ENCODE measurements at places on chromosomes 3 and 15.
A peak's percentile ranks its signal among the peaks of the same experiment; 100 is the strongest.

DNA sequence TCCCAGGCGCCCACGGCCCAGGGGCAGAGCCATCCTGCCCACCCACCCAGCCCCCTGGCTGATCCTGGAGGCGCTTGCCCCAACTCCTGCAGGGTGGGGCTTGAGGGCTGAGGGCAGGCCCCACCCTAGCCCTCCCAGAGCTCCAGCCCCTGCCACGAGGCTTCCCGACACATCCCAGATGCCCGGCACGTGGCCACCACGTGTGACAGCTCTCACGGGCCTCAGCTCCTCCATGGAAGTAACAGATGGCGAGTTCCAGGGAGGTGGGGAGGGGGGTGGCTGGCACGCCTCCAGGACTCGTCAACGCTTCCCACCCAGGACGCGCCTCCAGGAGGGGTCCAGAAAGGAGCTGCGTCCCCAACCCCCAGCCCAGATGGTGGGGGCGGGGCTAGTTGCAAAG lies 29.1 kb downstream of the PLXND1 start:
- no peak for DNase-seq

GRCh38 chr3:39990532-39990931 lies 181.1 kb downstream of the MYRIP start:
- DNase-seq = no peak

DNA sequence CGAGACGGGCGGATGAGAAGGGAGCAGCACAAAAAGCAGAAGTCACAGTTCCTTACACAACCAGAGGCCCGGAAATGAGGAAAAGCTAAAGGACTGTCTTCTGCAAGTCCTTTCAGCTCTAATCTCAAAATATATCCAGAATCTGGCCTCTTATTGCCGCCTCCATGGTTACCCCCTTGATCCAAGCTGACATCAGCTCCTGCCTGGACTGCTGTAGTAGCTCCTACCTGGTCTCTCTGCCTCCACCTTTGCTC lies 324.0 kb upstream of the ROPN1 start:
- DNase-seq = no peak

DNA sequence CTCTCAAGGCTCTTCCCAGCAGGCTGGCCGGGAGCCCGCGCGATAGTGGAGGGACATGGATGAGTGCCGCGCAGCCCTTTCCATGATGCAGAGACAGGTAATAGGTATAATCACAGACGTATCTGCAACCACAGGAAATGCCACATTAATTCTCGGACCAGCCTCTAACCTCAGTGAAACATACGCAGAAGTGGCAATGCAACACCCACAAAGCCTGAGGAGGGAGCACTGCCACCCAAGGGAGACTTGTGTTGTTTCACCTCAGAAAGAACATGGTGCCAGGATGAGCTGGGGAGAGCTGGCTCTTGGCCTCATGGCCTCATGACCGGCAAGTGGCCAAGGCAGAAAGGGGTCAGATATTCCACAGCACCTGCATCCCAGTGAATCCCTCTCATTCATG lies 39.0 kb downstream of the PGPEP1L start:
- DNase-seq = no peak

DNA sequence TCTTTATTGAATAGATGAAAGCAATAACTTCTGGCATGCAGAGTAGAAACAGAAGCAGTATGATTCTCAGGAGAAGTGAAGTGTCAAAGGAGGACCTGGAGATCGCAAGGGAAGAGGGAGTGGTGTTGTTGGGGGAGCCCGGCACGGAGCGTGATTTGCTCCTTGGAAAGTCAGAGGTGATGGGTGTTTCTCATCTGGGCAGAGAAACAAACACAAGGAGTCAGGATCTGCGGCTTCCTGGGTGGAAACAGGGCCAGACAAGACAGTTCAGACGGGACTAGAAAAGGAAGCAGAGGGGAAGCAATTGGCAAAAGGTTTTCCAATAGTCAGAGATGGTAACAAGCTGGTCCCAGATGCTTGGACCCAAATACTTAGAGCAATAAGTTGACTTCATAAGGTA lies 34.4 kb upstream of the CCDC80 start:
- no peak for DNase-seq

DNA sequence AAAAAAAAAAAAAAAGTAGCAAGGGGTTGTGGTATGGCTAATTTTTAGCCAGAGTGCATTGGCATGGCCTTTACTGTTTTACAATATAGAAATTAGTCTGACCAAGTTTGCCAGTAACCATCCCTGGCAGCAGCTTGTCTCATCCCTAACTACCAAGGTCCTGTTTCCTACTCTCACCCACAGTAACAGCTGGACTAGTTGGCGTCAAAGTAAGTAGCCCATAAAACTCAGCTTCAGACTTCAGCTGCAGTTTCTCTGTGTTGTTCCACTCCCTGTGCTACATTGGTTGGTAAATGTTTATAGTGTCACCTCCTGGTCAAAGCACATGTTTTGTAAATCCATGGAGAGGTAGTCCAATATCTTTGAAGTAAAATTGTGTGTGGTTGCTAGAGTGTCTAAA lies 691.3 kb downstream of the ZPLD1 start:
- DNase-seq = no peak

GRCh38 chr3:154852515-154852914 lies 227.6 kb upstream of the MME start:
- no peak for DNase-seq

- no peak for DNase-seq
Observed at GRCh38 chr15:93372208-93372864, 283.3 kb upstream of the RGMA start.

GRCh38 chr15:69535101-69535638 lies 82.6 kb downstream of the RPLP1 start:
- no peak for DNase-seq

- no peak for DNase-seq
Observed at GRCh38 chr3:76044601-76045600, 259.6 kb upstream of the ZNF717 start.

DNA sequence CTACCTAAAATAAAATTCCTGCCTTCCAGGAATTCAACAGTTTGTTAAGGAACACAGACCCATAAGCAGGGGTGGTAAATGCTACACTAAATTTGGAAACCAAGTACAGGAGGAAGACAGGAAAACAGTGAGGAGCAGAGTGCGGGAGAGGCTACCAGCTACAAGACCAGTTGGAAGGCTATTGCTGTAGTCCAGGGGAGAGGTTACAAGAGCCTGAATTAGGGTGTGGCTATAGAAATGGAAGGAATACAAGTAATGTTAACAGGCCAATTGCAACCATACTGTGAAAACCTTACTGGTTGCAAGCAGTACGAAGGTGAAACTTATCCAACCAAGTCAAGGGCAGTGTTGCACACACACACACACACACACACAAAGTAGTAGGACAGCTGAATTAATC lies 880 bp upstream of the ARMC8 start:
- no peak for DNase-seq

- no peak for DNase-seq
Observed at GRCh38 chr3:46490338-46491084, 7.3 kb upstream of the RTP3 start.

DNA sequence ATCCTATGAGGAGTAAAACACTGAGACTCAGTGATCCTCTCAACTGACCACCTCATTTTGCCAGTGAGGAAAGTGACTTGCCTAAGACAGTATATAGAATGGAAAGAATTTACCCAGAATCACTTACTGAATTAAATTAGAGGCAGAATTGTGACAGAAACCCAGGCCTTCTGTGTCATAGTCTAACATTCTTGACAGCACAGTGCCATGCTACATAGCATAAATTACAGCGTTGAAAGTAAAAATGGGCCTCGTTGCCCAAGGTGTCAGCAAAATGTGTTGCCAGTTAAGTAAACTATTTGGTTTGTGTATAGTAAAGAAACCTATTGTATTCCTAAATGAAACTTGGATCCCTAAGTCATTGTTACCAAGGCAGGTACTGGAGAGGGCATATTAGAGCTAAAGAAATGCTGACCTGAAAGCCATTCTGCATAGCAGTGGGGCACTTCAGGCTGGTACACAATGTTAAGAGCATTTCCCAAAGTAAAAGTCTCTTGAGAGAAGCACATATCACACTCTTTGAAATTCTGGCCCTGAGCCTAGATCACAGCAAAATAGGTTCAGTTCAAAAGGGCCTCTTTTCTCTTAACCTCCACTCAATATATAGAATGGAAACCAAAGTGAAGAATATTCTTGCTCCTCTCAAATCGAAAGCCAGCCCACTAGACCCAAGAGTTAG lies 53.8 kb downstream of the HMG20A start:
- DNase-seq = no peak

- DNase-seq = no peak
Observed at GRCh38 chr3:54146506-54147239, 24.3 kb downstream of the CACNA2D3 start.

DNA sequence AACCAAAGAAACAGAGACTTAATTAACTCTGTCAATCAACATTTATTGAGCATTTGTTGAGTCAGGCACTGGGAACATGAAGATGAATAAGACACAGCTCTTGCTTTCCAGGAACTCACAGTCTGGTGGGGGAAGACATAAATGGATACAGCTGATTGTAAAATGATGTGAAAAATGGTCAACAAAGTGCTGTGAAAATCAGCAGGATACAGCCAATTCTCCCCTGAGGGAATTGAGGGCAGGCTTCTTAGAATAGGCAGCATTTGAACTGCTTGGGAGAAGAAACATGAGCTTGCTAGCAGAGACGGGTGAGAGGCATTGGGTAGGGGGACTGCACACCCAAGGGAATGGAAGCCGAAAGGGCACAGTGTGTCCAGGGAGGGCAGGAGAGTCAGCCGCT lies 41.1 kb downstream of the MFSD1 start:
- no peak for DNase-seq

GRCh38 chr15:62068810-62069167 lies 2.0 kb downstream of the C2CD4A start:
- DNase-seq = no peak

DNA sequence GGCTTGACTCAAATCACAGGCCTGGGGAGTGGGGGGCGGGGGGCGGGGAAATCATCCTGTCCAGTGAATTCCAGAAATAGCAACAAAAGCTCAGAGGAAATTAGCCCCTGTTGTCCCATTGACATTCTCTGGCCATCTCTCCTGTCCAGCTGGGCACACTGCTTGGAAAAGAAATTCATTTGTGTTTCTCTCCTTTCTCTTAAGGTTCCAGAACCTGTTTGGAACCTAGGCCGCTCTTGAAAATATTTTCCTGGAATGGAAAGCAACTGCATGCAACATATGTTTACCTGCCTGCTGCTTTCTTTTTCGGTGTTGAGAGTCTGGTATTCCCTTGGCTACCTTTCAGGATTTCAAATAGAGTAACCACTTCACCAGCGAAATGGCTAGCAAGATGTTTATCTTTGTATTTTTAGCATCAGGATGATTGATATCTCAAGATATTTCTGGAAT lies 169.0 kb downstream of the GHSR start:
- DNase-seq = no peak

GRCh38 chr15:41502795-41503668 lies 9.4 kb downstream of the ITPKA start:
- DNase-seq = no peak

DNA sequence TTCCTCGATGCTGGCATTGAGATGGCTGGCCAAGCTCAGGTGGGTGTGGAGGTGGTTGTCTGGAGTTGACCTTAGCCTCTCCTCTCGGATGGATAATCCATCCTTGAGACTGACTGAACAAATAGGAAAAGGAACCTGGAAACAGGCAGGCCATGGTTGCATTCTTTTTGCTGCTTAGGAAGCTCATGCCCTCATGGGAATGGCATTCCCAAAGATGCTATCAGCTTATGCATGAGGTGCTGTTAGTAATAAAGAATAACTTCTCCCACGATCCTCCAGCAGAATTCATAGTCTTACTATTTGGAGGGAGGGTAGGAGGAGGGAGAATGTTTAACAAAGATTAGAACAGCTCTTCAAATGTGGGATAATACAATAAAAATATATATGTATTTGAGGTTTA lies 303.0 kb upstream of the TPM1 start:
- no peak for DNase-seq

- peak; percentile 15 for DNase-seq
Observed at GRCh38 chr15:88878720-88879184, 16.6 kb downstream of the HAPLN3 start.

DNA sequence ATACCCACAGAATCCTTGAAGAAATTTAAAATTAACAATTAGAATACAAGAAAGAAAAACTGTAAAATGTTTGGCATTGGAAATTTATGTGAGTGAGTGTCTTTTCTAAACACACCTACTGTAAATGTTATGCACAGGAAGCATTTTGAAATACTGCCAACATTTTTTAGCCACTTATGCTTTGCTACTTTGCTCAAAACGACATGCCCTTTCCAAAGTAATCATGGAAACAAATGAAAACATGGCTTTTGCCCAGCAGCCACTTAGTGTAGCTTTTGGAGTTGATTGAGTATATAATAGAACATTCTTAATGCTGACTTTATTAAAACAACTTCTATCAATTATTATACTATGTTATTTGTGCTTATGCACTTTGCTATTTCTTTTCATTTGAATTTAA lies 823.0 kb downstream of the CADM2 start:
- DNase-seq = no peak

DNA sequence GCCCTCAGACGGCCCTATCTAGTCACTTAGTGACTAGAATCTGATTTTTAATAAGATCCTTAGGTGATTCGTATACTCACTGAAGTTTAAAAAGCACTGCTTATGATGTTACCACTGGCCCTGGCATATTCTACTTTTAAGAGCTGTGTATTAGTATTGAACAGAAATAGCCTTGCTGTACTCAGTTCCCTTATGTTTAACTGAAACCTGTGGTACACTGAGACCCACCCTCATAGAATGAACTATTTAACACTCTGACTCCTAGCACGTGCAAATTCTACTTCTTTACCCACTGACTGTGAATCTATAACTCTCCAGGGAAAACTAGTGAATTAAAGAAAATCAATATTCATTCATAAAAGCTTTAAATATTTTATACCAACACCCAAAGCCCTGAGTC lies 108.9 kb downstream of the CCNL1 start:
- DNase-seq = no peak

GRCh38 chr15:74807282-74807681 lies 5.4 kb upstream of the LMAN1L start:
- DNase-seq = no peak

- no peak for DNase-seq
Observed at GRCh38 chr3:9069971-9070370, 106.7 kb upstream of the RAD18 start.

GRCh38 chr15:31435912-31436628 lies 109.4 kb downstream of the KLF13 start:
- no peak for DNase-seq

- no peak for DNase-seq
Observed at GRCh38 chr3:134754768-134755559, 40.1 kb upstream of the EPHB1 start.

GRCh38 chr15:101490408-101490891 lies 943 bp upstream of the PCSK6 start:
- no peak for DNase-seq

GRCh38 chr3:65398953-65399352 lies 639.8 kb downstream of the MAGI1 start:
- no peak for DNase-seq

GRCh38 chr15:80151148-80151547 lies 1.7 kb upstream of the FAH start:
- no peak for DNase-seq

GRCh38 chr3:100149130-100149529 lies 34.8 kb upstream of the FILIP1L start:
- no peak for DNase-seq

DNA sequence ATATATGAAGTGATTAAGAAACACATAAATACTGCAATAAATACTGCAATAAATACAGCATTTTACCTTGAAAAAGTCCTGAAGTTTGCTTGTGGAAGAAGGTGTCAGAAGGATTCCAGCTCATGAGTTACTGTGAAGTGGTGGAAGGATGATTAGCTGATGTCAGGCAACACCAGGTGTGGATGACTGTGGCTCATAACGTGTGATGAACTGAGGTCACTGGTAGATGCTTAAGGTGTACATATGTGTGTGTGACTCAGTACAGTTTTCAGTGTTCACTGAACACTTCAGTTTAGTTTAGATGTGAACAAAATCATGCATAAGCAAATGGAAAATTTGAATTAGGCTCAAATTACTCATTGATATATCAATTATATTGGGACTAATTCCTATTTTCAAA lies 1045.0 kb downstream of the NTRK3 start:
- DNase-seq = no peak

All from CD4-positive, alpha-beta T cell (primary cell).